ENCODE measurements at places on chromosomes 5 and 9.

DNA sequence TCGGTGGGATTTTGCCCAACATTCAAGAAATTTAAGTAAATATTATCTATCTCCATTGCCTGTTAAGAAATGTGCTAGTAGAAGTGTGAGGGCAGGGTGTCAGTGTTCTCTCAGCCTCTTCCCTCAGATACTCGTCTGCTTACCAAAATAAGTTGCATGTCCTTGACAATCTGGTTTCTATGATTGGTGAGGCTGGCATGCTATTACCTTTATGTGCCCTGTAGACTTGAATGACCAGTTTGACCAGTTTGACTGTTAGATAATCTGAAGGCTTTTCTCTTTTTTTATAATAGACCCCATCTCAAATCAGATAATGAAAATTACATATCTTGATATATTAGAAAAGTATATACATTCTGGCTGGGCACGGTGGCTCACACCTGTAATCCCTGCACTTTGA lies 348 bp downstream of the CATSPER3 start:
- DNase-seq = no peak

- no peak for DNase-seq
Observed at GRCh38 chr9:115517335-115518075, 399.5 kb upstream of the TNC start.

DNA sequence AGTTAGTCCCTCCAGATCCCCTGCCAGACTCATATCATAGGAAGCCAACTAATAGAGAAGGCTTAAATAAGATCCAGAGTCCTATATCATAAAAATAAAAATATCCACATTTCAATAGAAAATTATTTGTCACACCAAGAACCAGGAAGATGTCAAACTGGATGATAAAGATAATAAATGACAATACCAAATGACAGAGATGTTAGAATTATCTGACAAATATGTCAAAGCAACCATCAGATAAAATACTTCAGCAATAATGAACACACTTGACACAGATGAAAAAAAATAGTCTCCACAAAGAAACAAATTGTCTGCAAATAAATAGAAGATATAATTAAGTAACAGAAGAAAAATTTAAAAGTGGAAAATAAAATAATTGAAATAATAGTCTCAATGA lies 300.7 kb upstream of the FTMT start:
- no peak for DNase-seq

DNA sequence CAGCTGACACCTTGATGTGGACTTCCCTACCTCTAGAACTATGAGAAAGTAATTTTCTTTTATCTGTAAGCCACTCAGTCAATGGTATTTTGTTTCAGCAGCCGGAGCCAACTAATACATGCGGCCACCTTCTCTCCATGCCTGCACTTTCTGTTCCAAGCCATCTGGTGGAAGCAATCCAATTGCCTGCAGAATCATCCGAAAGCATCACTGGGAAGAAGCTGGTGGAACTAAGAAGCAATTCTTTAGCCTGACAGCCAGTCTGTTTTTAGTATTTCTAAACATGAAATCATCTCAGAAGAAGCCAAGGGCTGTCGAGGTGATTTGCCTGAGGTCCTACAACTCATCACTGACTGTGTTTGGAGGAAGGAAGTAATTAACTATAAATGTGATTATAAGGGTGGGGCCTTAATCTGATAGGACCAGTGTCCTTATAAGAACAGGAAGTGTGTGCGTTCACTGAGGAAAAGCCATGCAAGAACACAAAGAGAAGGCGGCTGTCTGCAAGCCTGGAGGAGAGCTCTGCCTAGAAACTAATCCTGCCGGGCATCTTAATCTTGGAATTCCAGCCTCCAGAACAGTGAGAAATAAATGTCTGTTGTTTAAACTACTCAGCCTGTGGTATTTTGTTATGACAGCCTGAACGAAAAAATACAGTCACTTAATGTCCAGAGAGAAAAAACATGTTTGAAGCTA lies 49.1 kb downstream of the NXNL2 start:
- DNase-seq = no peak

- no peak for DNase-seq
Observed at GRCh38 chr9:84821431-84821830, 151.9 kb downstream of the NTRK2 start.

DNA sequence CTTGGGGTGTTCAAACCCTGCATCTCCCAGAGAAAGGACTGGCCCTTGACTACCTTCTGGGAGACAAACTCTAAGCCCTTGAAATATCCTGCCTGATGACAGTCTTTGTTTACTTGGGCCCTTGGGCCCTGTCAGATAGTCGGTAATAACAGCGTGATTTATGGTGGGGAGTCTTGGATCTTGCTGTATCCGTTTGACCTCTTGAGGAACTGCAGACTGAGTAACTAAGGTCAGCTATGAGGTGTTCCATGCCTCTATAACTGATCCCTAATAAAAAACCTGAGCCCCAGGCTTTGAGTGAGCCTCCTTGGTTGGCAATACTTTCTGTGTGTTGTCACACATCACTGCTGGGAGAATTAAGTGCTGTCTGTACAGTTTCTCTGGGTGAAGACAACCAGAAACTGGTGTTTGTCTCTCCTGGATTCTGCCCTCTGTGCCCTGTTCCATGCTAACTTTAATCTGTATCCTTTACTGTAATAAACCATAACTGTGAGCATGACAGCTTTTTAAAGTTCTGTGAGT lies 56.2 kb upstream of the ANKRD33B start:
- DNase-seq = no peak

DNA sequence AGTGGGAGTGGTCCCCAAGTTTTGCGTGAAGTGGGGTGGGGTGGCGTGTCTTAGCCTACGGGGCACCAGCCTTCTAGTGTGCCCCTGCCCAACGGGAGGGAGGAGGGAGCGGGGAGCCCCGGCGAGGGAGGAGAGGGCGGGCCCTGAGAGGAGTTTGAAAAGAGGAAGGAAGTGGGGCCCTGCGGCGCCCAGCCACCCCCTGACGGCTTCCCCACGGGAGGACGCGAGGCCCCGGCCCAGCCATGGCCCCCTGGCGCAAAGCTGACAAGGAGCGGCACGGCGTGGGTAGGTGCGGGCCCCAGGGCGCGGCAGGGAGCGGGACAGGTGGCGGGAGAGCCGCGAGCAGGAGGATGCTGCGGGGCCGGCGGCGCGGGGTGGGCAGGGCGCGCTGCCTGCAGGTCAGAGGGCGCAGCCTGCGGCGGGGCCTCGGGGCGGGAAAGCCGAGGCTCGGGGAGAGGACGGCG lies at the start of gene DOCK2:
Gene DOCK2, plus strand, starts transcription at position 191 of the 464 bp plus-strand sequence. Its CDS starts 52 bp downstream, at position 243.
- DNase-seq = peak; percentile 50

GRCh38 chr9:93252781-93253530 lies 69.0 kb downstream of the WNK2 start:
- no peak for DNase-seq

- DNase-seq = no peak
Observed at GRCh38 chr9:89621676-89622075, 16.9 kb downstream of the GADD45G start.

- no peak for DNase-seq
Observed at GRCh38 chr5:35371951-35372426, 141.7 kb upstream of the PRLR start.

GRCh38 chr9:125966959-125967711 lies 220.0 kb downstream of the PBX3 start:
- DNase-seq = no peak

DNA sequence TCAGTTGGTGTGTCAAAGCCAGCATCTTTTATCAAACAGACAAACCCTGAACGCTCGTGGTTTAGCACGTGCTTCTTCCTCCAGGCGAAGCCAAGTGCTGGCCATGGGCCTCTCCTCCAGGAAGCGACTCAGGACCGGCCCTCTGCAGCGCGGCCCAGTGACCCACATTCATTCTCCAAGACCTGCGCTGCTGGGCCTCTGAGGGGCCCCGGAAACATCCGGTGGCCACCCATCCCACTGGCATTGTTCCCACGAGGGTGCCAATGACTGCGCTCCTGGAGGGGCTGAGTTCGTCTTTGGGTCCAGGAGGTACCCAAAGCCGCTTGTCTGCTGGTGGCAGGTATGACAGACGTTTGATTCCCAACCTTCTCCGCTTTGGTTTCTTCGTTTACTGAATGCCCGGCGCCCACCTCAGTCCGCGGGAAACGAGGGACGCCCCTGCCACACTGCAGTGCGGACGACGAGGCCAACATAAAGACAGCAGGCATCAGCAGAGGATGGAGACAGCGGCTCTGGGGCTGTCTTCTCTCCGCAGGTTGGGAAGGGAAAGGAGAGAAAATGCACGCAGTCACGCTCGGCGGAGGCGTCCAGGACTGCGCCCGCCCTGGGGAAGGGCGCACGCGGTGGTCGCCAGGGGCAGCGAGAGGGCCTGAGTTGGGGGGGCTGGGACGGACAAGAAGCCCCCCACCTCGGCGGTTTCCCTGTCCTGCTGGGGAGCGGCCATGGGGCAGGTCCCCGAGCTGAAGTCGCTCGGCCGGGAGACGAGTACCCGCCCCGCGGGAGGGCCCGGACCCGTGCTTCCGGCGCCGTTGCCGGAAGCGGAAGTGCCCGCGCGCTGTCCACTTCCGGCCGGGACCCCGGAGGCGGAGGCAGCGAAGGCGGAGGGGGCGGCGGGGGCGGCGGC lies at the start of gene EXOC3:
Gene EXOC3, plus strand, starts transcription at position 842 of the 904 bp plus-strand sequence. CDS start 3,030 bp downstream, outside the sequence.
- DNase-seq = peak; percentile 57

- no peak for DNase-seq
Observed at GRCh38 chr5:114665551-114665950, 303.7 kb downstream of the KCNN2 start.

GRCh38 chr9:122213589-122214413 lies 15.0 kb downstream of the LHX6 start:
- DNase-seq = peak; percentile 77

- no peak for DNase-seq
Observed at GRCh38 chr5:172850454-172850797, 16.4 kb downstream of the ERGIC1 start.

- peak; percentile 43 for DNase-seq
Observed at GRCh38 chr5:151094030-151094851, 13.4 kb upstream of the TNIP1 start.

- DNase-seq = peak; percentile 22
Observed at GRCh38 chr5:81393783-81394718, at the start of gene ACOT12. ACOT12 (minus strand) TSS chr5:81394134; CDS start chr5:81394114, 20 bp downstream.

DNA sequence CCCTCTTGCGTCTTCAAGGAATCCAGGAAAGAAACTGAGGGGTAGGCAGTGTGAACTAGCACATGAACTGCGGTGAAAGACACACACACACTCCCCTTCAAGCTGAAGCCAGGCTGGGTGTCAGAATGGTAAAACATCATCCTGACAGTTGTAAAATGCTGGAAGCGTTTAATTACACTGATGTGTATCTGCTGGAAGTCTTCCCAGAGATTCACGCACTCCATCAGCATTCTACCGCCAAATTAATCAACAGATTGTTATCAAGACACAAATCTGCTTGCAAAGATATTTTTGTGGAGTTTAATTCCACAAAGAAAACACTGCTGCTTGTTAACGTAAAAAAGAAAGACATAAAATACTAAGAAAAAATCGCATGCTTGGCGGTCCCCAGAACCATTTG lies 241.0 kb upstream of the NFIL3 start:
- DNase-seq = no peak

- DNase-seq = no peak
Observed at GRCh38 chr5:26386532-26386931, 651.9 kb downstream of the CDH9 start.

DNA sequence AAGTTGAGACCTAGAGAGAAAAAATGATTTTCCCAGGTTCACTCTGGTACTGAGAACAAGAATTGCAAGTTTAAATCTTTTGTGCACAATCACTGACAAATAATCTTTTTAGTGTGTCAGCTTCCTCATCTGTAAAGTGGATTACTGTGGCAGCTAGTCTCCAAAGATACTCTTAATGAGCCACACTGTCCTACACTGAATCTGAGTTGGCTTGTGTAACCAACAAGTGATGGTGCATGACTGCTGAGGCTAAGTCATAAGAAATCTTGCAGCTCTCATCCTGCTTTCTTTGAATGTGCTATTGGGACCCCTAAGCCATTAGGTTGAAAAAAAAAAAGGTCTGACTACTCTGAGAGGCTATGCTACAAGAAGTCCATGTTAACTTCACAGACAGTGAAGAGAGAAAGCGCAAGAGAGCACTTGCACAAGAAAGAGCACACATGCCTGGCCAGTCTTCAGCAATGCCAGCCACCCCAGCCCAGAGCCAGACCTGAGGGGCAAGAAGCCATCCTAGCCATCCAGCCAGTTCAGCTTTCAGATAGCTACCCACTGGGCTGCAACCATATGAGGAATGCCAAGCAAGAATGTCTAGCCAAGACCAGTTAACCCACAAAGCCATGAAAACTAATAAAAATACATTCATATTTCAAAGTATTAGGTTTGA lies 419.4 kb downstream of the RAB3C start:
- no peak for DNase-seq

- no peak for DNase-seq
Observed at GRCh38 chr5:154826-155225, 36.5 kb upstream of the LRRC14B start.

GRCh38 chr9:137446851-137447471 lies 5.8 kb upstream of the ENTPD8 start:
- no peak for DNase-seq

DNA sequence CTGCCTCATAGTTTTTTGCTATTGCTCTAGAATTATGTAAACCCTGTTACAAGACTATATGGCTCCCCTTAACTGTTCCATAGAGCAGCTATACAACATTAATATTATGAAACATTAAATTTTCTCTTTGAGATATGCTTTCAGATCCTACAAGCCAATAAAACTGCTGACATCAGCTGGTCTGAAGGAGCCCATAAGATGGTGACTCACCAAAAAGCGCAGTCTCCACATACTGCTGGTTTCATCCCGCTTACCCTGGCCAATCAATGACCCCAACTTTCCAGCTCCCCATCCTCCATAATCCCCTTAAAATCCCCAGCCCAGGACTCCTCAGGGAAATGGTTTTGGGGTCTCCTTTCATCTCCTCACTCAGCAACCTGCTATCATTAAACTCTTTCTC lies 172.7 kb downstream of the NSG2 start:
- no peak for DNase-seq

DNA sequence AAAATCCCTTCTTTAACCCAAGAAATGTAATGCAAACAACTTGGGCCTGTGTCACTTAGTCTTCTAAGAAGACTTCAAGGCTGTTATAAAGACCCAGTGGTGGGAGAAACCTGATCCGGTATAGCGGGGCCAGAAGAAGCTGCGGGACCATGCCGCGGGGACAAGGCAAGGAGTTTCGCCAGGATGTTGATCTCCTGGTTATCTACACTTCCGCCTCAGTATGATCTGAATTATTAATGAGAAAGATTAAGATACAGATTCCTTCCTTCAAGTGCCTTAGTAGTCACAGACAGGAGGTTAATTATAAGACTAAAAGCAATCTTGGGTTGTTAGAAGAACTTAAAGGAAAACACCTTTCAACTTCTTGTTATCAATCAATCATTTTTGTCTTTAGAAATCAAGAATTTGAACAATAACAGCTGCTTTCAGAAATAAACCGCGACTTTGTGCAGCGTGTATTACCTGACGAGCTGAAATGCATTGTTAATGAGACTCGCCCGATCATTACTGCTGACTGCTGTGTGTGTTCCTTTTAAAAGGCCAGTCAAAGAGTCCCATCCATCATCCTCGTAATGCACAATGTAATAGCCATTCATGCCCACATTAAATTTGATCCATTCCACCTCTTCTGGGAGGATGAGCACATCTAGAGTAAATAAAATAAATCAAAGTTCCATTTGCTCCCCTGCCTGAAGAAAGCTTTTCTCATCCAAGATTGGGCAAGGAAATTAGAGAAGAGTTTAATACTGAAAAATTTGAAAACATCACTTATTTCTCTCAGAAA lies 22.2 kb downstream of the ERAP1 start:
- DNase-seq = no peak
